ENCODE measurements at places on chromosomes 7 and 10.

- no peak for DNase-seq
Observed at GRCh38 chr7:120770206-120770605, 87.7 kb downstream of the TSPAN12 start.

DNA sequence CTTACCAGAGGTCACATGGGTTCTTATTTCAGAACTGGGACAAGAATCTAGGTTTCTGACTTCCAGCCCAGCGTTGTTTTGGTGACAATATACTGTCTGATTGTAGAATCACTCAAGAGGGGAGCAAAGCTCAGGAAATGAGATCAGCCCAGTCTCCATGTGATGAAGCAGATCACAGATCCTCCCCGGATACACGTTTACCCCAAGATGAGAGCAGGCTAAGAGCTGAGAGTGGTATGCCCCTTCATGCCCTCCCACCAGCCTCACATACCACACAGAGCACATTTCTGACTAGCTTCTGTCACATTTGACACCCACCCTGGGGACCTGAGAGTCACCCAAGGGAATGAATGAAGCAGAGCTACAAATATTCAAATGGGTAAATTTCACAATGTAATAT, 27.1 kb upstream of the PRKCQ start:
- DNase-seq = peak; percentile 27

GRCh38 chr7:7761974-7762779, 43.8 kb upstream of the RPA3 start:
- no peak for DNase-seq

DNA sequence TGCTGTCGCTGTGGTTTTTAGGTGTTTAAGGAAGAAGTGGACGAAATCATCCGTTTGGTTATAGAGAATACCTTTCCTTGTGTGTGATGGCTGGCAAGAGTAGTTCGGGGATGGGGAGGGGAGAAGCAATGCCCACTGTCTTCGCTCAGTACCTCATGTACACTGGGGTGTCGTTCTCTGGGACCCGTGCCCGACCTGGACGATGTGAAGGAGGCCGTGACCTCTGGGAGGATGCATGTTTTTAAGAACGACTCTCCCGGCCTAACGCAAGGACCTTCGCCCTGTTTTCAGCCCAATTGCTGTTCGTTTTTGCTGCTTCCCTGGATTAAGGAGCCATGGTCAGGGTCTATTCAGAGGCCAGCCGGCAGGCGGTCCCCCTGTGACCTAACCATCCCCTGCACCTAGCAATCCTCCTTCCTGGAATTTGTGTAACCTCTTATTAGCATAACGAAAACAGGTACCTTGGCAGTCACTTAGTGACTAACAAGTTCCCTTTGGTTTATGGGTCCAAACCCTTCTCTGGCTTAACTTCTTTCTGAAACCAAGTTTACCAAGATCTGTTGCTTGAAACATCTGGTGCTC, 1.3 kb downstream of the NFE2L3 start:
- no peak for DNase-seq

- no peak for DNase-seq
Observed at GRCh38 chr7:80779456-80779855, 139.4 kb downstream of the SEMA3C start.

DNA sequence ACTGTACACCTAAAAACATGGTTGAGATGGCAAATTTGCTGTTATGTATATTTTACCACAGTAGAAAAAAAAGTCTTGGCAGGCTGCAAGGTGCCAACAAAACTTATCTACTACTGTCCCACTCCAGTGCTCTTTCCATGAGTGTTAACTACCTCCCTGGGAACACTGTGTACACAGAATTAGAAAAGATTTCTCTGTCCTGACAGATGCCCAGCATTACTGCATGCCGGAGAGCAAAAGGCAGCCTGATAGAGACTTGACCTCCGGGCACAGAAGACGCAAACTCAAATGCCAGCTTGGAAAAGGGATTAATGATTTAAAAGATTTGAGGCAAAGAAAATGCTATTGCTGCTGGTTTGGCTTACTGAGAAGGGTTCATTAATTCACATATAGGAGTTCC, 228.8 kb downstream of the TMEM178B start:
- no peak for DNase-seq

- DNase-seq = no peak
Observed at GRCh38 chr7:16359216-16359615, 62.1 kb downstream of the CRPPA start.

DNA sequence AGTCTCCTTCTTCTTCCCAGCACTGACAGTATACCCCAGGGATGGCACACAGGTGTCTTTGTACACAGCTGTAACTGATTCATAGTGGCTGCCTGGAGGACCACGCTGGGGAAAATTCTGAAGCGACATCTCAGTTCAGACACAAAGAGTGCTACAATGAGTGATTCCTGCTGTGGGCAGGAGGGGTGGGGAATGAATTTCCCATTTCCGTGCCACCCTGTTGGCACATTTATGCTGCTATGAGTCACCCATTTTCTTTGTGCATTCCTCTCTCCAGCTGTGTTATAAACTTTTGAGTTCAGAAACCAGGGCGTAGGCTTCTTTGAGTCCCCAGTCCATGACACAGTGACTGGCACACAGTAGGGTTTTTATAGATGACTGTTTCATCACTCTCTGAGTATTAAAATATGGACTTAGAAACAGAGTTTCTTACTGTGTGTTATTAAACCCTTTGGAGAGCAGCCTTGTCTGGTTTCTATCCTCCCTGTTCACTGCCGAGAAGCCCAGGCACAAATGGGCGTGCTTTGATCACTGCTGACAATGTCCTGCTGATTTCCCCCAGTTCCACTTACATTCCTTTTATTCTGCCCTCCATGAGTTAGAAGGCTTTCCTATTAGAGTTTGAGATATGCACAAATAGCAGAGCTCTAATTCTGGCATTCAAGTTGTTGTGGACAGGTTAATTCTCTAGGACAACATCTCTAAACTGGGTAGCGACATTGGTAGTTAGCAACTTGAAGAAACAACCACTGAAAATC, 24.0 kb upstream of the NPS start:
- no peak for DNase-seq

- peak; percentile 34 for DNase-seq
Observed at GRCh38 chr7:2566890-2567678, 8.3 kb downstream of the IQCE start.

DNA sequence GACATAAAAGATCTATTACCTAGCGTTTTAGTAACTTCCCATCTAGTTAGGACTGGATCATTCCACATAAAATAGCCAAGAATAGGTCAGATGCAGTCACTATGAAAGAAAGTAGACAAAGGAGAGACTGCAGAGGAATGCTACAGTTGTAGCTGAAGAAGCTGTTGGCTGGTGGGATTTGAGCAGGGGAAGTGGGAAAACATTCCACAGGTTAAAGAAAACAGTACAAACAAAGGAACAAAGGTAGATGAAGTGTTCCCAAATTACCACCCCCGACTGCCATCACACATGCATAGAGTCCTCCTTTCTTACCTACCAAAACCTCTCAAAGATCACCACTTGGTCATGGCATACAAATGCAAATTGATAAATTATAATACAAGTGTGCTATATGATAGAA, 41.8 kb downstream of the DLD start:
- no peak for DNase-seq

GRCh38 chr7:25776744-25777123, 375.3 kb upstream of the NFE2L3 start:
- no peak for DNase-seq

GRCh38 chr7:115066634-115067033, 144.7 kb downstream of the MDFIC start:
- no peak for DNase-seq

- no peak for DNase-seq
Observed at GRCh38 chr10:82392533-82392932, 517.5 kb downstream of the NRG3 start.

- DNase-seq = no peak
Observed at GRCh38 chr10:123942114-123942861, 50.7 kb upstream of the CPXM2 start.

DNA sequence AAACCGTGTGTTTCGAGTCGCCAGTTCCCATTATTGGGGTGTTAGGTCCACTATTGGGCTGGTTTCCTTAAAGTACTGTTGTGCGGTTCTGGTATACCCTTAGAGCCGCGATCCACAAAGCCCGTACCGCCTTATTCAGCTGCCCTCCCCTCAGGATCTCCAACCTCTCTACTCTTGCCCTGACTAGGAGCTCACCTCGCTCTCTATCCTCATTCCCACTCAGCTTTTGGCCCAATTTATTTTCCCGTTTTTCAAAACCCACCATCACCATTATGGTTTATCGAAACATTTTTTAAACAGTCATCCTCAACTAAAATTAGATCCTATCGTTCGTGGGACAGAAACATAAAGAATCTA, 461 bp upstream of the ETV1 start:
- no peak for DNase-seq

GRCh38 chr7:98162758-98163157, 48.5 kb upstream of the BHLHA15 start:
- no peak for DNase-seq

DNA sequence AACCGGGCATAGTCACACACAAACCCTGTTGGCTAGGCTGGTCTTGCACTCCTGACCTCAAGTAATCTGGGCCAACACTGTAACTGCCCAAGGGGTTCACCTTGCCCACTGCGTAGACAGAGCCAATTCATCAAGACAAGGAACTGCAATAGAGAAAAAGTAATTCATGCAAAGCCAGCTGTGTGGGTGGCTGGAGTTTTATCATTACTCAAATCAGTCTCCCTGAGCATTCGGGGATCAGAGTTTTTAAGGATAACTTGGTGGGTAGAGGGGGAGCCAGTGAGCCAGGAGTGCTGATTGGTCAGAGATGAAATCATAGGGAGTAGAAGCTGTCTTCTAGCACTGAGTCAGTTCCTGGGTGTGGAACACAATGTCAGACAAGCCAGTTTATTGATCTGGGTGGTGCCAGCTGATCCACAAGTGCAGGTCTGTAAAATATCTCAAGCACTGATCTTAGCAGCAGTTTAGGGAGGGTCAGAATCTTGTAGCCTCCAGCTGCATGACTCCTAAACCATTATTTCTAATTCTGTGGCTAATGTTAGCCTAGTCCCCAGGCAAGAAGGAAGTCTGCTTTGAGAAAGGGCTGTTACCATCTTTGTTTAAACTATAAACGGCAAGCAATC, 15.6 kb upstream of the FXYD4 start:
- no peak for DNase-seq

DNA sequence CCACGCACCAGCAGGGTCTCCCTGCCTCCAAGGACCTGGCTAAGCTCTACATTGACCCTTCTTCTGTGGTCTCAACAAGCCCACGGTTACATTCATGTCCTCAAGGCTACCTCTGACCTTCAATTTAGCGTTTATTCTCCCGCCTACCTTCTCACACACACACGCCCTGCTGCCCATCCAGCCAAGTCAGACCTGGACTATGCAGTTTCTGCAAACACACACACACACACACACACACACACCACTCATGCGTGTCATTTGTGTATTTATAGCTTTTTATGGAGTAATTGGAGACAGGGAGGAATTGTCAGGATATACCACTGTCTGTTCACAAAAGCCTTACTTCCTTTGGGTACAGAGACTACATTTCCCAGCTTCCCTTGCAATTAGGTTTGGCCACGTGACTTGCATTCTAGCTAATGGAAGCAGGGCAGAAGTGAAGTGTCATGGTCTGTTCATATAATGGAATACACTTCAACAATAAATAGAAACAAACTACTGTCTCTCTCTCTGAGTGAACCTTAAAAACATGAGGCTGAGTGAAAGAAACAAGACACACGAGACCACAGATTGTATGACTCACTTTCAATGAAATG, 53.8 kb upstream of the CPXM2 start:
- DNase-seq = no peak

- DNase-seq = no peak
Observed at GRCh38 chr7:1236132-1236661, 3.5 kb downstream of the UNCX start.

DNA sequence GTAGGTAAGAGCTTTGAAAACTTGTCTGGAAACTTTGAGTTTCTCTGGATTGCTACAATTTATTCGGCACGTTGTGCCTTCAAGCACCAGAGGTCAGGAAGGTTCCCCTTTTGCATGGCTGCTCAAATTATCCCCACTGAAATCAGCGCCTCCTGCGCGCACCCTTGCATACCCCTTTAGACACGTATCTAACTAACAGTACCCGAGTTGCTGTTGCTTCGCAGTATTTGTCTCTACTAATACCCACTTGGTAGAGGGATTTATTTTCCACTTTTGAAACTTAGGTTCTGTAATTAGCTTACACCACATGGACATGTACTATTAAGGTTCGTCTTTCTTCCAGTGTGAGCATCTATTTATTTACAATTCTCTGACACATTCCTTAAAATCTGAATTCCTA, 1.6 kb downstream of the MEOX2 start:
- no peak for DNase-seq

DNA sequence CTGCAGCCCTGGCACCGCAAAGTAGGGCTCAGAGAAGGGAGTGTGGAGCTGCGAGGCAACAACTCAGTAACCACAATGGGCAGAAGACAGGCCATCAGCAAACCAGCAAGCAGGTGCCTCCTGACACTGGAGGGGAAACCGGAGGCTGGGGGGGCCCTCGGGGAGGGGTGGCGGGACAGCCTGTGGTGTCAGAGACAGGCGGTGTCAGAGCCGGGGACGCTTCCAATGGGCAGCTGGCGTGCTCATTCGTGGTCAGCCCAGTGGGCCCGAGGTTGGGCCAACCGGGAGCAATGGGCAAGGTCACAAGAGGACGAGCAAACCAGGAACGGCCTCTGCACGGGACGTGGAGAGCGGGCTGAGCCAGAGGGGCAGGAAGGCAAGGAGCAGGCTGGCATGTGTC, 158.1 kb downstream of the MAD1L1 start:
- no peak for DNase-seq

DNA sequence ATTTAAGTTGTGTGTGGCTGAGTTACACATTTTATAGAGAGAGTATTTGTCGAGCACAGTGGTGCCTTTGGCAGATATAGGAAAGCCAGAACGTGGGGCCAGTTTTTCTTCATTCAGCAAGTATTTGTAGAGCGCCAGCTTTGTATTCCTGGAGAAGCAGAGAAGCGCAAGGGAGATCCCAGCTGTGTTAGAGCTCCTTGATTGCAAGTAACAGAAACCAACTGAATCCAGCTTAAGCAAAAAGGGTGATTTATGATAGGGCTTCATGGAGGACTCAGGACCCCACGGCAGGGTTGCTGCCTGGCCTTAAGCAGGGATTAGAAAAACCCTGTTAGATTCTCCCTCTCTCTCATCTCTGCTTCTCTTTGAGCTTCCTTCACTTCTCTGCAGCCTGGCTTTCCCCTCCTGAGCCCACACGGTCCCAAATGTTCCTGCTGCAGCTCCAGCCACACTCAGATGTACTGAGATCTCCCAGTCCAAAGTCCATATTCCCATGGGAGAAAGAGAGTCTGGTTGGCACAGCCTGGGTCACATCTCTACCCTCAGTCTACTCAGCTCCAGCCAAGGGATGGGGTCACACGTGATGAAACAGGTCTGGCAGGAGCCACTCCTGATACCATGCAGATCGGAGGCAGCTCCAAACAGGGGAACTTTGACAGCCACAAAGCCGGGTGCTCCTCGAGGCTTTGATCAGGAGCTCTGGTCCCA, 16.7 kb downstream of the UBTD1 start:
- no peak for DNase-seq

- DNase-seq = no peak
Observed at GRCh38 chr7:47357863-47358262, 224.0 kb downstream of the TNS3 start.

DNA sequence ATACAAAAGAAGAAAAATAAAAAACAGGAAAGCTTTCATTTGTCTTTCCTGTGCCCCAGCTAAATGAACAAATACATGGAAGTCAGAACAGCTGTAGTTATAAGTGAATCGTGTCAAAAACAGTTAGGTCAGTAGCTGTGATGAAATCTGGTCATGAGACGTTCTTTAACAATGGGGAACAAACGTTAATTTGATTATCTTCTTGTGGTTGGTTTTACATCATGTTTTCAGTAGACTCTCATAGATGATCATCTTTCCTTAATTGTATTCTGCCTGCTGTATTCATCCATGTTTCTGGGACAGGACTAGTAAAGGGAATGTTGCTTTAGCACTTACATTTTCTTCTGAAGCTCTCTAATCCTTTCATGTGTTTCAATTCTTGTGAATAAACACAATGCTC, 97.0 kb downstream of the PCLO start:
- no peak for DNase-seq
